ENCODE measurements at places on chromosomes 6 and 20. TPM values are rescaled to one million over a fixed set of nuclear protein-coding genes. Genes with fewer than 3 reads are reported as not detected.
A peak's percentile ranks its signal among the peaks of the same experiment; 100 is the strongest.

Gene ZC3H12D
- 1.6 TPM for total RNA-seq

GRCh38 chr6:119347466-119348095, 2.0 kb downstream of the MAN1A1 start:
- peak; percentile 65 for DNase-seq

DNA sequence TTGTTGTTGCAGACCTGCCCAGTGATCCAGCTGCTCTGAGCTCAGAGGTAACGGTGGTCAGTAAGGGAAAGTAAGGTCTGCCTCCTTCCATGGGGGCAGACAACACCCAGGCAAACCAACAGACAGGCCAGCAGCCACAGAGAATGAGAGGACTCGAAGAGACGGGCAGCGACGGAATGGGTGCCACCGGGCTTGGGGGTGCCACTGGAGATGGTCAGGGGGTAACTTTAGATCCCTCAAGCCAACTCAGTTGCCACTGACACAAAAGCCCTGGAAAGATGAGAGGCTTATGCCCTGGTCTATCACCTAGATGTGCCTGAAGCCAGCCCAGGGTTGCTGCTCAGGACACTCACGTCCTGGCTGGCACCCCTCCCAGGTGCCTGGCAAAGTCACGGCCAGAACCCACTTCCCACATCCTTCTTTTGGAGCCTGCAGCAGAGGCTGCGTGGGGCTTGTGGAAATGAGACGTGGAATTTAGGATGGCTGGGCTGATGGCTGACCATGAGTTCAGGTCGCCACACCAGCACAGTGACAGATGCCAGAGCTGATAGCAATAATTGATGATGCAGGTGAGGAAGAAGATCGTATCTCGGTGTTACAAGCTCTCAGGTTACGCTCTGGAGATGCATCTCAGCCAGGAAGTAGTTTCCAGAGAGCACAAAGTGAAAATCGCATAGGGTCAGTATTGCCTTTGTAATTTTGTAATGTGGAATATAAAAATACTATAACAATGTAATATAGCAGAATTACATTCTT, 209.1 kb downstream of the SYNDIG1 start:
- peak; percentile 34 for DNase-seq

GRCh38 chr6:72218125-72218524, 331.8 kb downstream of the RIMS1 start:
- DNase-seq: no peak

DNA sequence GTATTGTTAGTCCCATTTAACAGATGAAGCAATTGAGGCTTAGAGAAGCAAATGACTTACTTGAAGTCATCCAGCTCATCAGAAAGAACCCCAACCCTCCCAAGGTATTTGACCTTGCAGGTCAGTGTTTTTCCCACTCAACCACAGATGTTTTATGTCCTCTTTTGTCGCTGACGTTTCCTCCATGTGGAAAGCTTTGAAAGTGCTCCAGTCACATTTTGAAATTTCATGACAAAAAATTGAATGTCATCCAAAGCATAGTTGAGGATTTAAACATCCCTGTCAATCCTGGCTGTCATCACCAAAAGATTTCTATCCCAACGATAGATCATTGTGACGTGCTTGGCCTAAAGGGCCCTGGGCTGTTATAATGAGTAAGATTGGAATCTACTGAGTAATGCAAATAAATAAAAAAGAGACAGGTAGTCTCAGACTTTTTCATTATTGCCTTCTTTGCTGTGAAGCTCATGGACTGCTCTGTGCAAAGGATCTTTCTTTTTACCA, 102.7 kb downstream of the TSHZ2 start:
- DNase-seq: no peak

GRCh38 chr6:111734068-111735061, 128.7 kb upstream of the TRAF3IP2 start:
- no peak for DNase-seq

- no peak for DNase-seq
These were observed 18.7 kb downstream of the PTPN1 start for GRCh38 chr20:50528804-50529351.

GRCh38 chr6:13336553-13336952, 8.2 kb upstream of the TBC1D7 start:
- peak; percentile 67 for DNase-seq

- peak; percentile 37 for DNase-seq
These were observed 68.8 kb downstream of the TTLL2 start for GRCh38 chr6:167393731-167394130.

DNA sequence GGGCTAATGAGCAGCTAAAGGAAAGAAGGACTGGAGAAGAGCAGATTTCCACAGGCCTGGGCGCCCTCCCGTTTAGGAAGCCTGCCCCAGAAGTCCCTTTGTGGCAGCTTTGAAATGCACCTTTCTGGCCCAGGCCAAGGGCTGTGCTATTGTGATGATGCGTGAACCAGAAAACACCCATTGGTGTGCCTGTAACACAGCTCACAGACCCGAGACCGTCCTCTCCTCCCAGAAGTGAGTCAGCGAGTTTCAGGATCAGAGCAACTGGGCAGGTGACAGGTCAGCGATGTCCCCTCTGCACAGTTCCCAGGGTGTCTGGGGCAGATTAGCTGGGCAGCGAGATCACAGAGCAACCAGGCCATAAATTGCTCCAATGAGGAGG, 71.9 kb upstream of the SULF2 start:
- DNase-seq: no peak

GRCh38 chr6:42030585-42031506, 19.5 kb upstream of the TAF8 start:
- no peak for DNase-seq

GRCh38 chr6:45677381-45678284, 299.9 kb upstream of the SUPT3H start:
- no peak for DNase-seq
